ENCODE measurements at places on chromosomes 6 and 20.

- DNase-seq = no peak
Measured at GRCh38 chr20:48002517-48002970, 217.3 kb upstream of the SULF2 start.

GRCh38 chr6:144896289-144896688 lies 611.2 kb downstream of the UTRN start:
- no peak for DNase-seq

- DNase-seq = no peak
Measured at GRCh38 chr6:88641178-88641903, 322.1 kb downstream of the RNGTT start.

DNA sequence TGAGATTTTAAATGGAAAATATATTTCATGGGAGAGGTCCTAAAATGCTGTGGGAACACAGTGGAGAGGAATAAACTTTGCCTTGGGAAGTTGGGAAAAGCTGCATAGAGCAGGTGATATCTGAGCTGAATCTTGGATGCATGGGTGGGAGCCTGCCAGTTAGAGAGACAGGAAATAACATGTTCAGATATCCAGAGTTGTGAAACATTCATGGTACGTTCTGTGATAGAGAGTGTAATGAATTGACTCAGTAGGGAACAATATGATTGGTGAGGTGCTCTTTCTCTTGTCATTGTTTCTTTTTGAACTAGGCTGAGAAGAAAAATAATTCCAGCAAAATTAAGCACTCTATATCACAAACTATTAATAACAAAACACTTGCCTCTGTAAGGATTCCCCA lies 72.8 kb downstream of the RPS12 start:
- DNase-seq = no peak

GRCh38 chr6:150248300-150248699 lies 105.5 kb downstream of the PPP1R14C start:
- no peak for DNase-seq

- DNase-seq = no peak
Measured at GRCh38 chr6:168128006-168128630, 49.1 kb upstream of the FRMD1 start.

- no peak for DNase-seq
Measured at GRCh38 chr6:149777624-149778023, 28.1 kb downstream of the PCMT1 start.

- DNase-seq = no peak
Measured at GRCh38 chr20:63740070-63740626, 572 bp downstream of the SLC2A4RG start.

DNA sequence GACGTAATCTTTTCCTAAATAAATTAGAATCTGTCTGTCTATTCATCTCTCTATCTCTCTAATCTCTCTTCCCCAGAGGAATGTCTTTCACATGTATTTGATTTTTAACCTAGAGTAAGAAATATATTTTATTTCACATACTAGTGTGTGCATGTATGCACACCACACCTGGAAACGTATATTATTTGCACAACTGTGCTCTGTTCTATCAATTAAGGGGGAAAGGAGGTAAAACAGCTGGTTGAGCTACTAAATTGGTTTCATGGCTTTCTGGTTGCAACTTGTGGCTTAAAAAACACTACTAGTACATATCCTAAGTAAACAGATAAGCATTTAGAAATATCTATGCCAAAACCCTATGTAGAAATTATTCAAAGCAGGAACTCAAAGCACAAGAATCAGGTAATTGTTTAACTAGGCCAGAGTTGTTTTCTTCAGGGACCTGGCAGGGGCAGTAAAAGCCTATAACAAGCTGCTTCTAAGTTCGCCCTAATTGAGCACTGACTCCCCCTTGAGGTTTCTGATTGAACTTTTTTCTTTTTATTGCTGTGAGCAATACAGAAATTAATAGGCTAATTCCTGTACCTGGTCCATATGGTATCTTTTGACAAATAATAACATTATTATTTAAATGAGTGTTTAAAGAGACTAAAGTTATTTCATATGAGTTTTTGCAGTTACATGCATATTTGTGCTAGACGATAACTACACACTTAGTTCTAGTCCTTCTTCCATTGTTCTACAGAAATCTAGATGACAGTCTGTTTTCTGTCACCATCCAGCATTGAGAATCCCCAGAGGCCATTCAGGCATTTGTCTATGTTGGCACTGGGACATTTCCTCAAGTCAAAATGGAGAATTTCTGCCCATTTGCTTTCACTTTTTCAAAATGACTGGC lies 88.6 kb downstream of the MCHR2 start:
- DNase-seq = no peak

GRCh38 chr6:142855893-142856623 lies 88.9 kb downstream of the HIVEP2 start:
- DNase-seq = no peak

DNA sequence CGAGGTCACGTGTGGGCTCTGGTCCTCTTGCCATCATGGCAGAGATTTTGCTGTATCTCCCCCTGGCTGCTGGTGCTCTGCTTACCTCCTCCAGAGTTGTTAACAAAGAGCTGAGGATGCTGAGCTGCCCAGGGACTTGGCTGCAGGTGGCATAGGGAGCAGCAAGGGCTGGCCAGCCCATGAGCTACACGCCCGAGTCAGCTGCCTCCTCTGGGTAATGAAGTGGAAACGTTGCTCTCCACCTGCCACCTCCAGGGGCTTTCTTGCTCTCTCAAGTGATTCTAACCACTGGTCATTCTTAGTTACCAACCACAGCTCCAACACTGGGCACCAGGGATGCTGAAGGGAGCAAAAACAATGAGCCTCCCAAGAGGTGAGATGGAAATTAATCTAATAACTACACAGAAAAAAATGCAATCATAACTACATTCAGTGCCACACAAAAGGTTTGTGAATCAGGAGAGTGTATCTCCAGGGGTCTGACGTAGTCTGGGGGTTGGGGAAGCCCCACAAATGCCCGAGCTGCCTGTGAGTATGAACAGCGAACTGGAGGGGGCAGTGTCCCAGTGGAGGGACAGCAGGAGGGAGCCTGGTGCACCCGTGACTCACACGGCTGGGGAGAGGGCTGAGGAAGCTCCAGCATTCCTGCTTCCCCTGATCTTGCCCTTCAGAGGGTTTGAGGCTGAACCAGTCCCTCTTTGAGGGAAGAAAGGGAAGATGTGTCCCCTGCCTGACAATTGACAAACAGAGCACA lies 78.7 kb downstream of the CDH26 start:
- DNase-seq = no peak

- no peak for DNase-seq
Measured at GRCh38 chr6:162705736-162706135, 21.8 kb downstream of the PRKN start.

DNA sequence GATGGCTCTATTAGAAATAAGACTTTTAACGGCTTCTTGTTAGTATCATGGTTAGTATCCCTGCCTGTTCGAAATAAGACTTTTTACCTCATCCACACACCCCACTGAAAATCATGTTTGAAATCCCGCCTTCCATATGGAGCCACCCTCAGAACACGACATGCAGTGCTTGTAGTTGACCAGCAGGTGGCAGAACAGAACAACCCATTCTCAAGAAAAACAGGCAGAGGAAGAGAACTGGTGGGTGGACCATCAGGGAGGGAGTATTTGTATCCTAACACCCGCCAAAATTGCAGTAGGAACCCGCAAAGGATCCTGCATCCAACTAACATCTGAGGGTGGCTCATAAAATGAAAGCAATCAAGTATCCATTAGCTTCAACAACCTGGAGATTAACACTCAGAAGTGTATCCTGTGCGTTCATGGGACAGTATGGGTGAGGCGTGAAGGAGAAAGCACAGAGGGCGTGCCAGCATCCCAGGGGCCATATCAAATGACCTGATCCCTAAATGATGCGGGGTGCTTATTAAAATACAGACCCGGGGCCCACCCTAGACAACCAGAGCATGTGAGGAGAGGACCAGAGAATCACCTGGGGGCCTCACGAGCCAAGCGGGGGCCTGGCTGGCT lies 89.6 kb upstream of the NHSL1 start:
- DNase-seq = peak; percentile 12

DNA sequence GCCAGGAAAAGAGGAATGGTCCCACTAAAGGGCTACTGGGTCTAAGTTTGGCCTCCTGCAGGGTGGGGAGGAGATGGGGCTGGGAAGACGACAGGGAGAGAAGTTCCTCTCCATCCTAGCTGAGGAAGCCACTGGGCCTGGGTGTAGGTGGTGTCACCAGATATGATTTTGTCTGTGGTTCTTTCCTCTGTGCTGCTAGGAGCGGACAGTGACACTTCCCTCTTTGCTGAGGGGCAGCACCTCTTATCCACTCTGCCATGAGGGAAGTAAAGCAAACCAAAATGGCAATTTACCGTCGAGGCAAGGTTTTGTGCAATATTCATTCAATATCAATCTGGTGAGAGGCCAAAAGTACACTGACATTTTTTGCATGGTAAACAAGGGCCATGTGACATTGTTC lies 33.0 kb upstream of the NR2E1 start:
- DNase-seq = no peak

GRCh38 chr6:108222504-108222903 lies 38.3 kb downstream of the SNX3 start:
- no peak for DNase-seq

DNA sequence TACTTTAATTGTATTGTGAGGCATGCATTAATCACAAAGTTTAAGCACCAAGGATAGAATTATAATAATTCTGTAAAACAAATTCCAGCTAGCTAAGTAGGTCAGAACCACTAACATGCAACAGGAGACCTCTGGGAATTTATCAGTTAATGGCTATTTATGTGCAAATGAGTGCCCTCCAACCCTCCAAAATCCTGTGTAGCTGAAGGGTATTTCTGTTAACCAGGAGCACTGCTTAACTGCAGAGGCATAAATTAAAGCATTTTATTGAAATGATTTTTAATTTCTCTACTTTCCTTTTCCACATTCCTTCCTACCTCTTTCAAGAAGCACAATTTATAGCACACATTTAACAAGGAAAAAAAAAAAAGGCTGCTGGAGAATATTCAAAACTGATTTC lies 77.0 kb downstream of the MMS22L start:
- no peak for DNase-seq

- no peak for DNase-seq
Measured at GRCh38 chr6:33091957-33092356, 16.2 kb downstream of the HLA-DPB1 start.

GRCh38 chr6:95091823-95092436 lies 485.4 kb upstream of the MANEA start:
- DNase-seq = no peak

DNA sequence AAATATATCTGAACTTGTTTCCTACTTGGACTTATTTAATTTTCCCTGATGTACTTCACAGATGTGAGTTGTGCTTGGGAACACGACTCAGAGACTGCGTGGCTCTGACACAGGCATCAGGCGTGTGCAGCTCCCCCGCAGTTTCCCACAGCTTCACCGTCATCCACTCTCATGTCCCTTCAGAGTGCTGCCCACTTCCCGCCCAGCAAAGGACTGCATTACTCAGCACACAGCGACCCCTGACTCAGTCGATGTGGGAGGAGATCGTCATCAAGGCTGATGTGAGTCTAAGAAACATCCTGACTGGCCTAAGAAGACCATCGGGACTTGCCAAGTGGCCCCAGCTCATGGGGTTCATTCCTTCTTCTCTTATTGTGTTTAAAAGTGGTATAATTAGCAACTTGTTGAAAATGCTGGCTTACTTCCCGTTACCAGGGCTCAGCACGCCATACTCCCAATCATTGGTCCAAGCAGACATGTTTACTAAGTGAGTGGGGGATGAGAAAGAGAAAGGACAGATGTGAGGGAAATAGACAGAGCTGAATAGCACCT lies 539.4 kb upstream of the JARID2 start:
- DNase-seq = no peak

DNA sequence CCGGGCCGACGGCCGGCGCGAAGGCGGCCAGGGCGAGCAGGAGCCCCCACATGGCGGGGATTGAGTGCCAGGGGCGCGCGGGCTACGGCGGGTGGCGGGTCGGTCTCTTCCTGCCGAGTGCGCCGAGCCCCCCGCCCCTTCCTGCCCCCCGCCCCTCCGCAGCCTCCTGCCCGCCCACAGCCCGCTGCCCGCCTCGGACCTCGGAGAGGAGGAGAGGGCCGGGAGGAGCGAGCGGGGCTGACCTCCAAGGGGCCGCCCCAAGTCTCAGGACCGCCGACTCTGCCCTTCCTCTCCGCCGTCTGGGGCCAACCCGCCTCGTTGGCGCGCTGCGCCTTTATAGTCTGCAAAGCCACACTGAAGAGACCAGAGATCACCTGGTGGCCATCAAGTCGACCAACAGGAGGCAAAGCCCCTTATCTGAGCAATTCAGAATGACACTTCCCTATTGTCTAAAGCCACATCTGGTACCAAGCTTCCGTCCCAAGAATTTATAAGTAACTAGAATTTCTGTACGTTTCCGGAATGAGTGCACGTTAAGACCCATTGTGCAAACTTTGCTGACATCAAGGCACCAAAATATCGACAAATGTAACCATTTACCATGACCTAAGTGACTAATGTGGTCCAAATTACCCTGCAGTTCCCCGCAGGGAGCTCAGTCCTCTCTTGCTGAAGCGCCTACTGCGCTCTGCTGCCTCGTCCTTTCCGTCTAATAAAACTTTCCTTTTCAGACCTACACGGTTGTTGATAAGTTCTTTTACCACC lies at the start of gene CPXM1:
TSS of gene CPXM1 (minus strand) at position 107 of the 765 bp plus-strand sequence. CDS start at position 52, 55 bp downstream.
- no peak for DNase-seq

DNA sequence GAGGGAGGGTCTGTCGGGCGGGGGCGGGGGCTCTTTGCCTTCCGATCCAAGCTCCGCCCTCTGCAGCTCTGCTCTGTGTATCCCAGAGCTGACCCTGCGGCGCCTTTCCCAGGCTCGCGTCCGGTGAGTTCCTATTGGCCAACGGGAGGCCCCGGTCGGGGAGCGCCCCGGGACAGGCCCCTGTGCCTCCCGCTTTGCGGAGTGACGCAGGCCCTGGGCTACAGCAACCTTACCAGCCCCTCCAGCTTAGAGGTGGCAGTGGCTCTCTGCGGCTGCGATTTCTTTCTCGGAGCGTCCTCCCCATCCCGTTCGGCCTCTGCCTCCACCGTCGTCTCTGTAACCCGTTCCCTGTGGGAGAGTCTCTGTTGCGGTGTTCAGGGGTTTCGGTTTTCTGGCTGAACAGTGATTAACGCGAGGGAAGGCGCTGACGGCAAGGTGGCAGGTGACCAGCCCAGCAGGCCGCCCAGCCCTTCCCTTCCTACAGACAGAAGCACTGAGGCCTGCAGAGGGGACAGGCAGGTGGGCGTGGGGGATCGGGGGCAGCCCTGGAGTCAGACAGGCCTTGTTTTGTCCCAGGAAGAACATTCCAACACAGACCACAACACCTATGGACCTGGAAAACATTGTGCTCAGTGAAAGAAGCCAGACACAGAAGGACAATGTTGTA lies 18.1 kb upstream of the CEBPB start:
- no peak for DNase-seq

DNA sequence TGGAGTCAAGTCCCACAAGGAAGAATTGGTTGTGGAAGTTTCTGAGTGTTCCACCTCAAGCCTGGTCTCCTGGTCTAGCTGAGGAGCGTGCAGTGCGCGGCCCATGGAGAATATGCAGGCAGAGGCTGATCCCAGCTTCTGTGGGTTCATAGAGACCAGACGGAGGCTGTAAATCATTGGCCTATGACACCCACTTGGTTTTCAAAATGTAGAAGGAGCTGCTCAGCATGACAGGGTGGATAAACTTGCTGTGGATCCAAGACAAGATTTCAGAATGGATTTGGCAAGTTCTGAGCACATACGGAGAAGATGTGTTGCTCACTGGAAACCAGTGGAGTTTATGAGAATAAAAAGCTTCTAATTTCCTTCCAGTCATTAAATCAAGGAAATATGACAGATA lies 744 bp downstream of the KIF25 start:
- no peak for DNase-seq
